ENCODE measurements at places on chromosomes 1 and 21.
A peak's percentile ranks its signal among the peaks of the same experiment; 100 is the strongest.

GRCh38 chr1:199182186-199182843 is 543.5 kb downstream of the PTPRC start:
- no peak for DNase-seq

DNA sequence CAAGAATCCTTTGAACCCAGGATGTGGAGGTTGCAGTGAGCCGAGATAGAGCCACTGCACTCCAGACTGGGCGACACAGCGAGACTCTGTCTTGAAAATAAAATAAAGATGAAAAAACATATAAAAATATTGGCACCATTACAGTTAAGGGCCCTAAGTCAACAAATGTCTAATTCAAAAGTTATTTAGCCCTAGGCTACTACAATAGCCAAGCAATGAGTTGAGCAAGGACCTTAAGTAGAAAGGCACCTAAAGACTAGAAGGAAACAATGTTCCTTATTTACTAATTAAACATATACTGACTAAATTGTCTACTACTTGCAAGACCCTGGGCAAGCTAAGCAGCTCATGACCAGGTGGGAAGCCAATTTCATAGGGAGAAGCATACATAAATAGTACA is 4.1 kb downstream of the PIK3R3 start:
- no peak for DNase-seq

DNA sequence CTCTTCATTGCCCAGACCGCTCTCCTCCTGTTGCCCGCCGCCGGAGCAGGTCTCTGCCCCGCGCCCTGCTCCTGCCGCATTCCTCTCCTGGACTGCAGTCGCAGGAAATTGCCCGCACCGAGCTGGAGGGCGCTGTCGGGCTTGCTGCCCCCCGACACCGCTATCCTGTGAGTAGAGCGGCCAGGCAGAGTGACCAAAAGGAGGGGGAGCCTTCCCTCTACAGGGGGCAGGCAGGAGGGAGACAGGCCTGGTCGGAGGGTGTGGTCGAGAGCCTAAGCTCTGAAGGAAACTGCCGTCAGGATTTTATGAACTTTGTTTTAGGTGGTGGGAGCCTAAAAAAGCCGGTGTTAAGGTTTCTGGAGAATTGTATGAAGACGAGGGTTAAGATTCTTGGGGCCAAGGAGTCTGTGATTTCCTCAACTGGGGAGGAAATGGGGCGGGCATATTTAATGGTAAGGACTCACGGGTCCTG is 517 bp downstream of the LRIG2 start:
- no peak for DNase-seq

- DNase-seq: no peak
Observed at GRCh38 chr1:15797614-15798390, 9.6 kb downstream of the UQCRHL start.

DNA sequence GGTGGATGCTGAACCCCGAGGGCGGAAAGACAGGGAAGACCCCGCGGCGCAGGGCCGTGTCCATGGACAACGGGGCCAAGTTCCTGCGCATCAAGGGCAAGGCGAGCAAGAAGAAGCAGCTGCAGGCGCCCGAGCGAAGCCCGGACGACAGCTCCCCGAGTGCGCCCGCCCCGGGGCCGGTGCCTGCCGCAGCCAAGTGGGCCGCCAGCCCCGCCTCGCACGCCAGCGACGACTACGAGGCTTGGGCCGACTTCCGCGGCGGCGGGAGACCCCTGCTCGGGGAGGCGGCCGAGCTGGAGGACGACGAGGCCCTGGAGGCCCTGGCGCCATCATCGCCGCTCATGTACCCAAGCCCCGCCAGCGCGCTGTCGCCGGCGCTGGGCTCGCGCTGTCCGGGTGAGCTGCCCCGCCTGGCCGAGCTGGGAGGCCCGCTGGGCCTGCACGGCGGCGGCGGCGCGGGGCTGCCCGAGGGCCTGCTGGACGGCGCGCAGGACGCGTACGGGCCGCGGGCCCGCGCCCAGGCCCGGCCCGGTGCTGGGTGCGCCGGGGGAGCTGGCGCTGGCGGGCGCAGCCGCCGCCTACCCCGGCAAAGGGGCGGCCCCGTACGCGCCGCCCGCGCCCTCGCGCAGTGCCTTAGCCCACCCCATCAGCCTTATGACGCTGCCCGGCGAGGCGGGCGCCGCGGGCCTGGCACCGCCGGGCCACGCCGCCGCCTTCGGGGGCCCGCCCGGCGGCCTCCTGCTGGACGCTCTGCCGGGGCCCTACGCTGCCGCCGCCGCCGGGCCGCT is 20.7 kb downstream of the FOXO6 start:
- no peak for DNase-seq

- DNase-seq: no peak
Observed at GRCh38 chr21:43196826-43197225, 28.0 kb downstream of the CRYAA start.

DNA sequence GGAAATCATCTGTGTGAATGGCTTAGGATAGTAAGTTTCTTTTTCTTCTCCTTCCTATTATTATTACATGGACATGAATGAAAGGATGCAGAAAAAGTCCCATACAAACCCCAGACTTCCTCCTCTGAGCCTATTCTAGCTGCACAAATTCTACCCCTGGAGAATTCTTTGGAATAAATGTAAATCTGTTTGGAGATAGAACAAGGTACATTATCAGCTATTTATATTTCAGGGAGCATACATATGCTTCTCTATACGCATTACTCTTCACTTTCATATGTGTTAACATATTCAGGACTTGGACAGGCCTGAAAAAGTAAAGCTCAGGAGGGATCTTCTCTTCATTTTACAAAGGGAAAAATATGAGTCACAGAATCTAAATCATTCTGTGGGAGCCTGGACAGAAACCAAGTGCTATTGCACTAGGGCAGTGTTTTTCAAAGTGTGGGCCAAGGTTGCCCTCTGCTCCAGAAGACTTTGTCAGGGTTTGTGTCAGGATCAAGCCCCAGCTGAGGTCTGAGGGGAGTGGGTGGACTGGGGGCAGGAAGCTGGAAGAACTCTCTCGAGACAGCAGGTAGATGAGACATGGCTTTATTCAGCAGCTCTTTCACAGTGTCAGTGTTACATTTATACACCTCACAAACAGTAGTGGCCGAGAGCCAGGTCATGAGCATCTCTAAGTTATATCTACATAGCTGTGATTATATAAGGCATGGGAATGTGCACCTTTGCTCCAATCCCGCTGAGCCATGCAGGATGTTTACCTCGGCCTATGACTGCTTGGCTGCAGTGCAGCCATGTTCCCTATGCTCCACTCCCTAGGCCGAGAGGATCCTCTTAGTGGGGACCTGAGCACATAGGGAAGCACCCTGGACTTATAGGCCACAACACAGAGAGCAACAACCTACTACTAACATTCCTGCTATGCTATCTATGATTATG is 114.3 kb downstream of the GDAP2 start:
- DNase-seq: no peak

DNA sequence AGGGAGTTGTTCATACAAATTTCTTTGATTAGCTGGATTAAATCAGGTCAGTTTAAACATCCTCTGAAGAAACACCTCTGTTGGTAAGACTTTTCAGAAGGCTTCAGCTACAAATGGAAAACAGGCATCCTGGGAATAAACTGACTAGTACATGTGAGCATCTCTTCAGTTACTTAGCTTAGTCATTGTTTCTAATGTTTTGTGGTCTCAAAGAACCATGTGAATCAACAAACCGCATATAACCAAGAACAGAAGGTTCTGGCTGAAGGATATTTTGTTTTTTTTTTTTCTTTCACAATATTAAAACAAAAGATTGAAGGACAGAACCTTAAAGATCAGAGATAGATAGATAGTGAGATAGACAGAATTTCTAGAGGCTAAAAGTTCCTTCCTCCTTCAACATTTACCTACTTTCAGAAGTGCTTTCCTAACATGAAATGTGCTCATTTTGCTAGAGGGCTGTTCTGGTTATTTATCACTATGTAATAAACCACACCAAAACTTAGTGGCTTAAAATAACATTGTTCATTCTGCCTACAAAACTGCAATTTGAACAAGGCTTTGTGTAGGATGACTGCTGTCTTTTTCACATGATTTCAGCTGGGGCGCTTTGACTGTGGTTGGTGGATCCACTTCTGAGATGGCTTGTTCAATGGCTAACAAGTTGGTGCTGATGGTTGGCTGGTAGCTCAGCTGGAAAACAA is 119.8 kb upstream of the PTGFR start:
- no peak for DNase-seq

- no peak for DNase-seq
Observed at GRCh38 chr21:37531431-37531932, 164.9 kb downstream of the DYRK1A start.

DNA sequence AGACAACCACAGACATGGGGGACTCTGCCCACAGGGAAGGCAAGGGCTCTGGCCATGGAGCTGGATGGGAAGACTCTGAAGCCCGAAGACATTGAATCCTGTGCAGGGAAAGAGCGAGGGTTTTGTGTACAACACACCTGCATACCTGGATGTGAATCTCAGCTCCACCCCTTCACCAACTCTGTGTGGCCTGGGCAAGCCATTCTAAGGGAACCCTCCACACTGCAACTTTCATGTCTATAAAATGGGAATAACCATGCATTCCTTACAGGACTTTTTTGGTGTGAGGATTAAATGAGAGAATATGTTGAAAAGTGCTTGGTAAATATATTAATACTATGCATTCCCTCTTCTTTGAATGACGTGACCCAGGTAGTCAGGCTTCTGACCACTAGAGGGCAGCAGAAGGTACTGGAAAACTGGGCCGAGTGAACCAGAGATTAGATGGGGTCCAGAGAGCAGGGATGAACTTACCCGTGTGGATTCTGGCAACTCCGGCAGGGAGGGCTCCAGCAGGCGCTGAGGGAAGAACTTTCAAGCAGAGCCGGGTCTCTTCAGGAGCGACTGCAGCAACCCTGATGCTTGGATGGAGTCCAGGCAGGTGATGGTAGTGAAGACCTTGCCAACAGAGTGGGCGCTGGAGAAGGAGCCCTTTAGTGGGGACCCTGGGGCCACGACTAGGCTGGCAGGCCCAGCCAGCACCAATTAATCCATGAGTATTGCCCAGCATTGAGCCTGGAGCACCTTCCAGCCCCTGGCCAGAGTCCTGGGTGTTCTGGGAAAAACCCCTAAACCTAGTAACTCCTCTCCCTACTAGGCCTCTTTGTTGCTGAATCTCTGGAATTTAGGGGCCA is 834 bp upstream of the ELF3 start:
- DNase-seq: peak; percentile 98

GRCh38 chr1:205590457-205590768 is 41.4 kb downstream of the ELK4 start:
- DNase-seq: no peak

DNA sequence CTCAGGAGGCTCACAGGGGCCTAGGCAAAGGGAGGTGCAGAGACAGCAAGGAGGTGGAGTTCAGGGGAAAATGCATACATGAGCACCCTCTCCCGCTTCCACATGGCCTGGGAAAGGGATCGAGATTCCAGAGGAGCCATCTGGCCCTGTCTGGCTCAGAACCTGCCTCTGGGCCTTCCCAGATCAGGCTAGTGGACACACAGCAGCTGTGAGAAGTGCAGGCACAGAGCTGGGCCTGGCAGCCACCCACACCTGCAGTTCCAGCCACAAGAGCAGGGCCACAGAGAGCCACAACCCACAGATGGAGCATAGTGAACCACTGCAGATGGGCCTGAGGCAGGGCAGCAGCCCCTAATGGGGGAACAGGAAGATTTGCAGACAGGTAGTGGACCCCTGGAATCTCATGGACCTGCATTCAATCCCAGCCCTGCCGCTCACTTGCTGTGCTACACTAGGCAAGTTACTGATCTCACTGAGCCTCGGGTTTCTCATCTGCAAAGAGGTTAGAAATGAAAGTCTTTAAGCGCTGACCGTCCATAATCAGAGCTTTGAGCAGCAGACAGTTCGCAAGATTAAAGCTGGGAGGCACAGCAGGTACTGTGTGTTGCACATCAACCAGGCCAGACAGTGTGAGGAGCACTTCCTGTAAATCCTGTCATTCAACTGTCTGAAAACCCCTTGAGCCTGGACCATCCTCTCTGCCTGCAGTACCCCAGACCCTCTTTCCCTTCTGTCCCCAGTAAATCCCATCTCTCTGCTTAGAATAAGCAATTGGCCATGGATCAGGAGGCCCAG is 58.0 kb downstream of the MATN1 start:
- DNase-seq: no peak

DNA sequence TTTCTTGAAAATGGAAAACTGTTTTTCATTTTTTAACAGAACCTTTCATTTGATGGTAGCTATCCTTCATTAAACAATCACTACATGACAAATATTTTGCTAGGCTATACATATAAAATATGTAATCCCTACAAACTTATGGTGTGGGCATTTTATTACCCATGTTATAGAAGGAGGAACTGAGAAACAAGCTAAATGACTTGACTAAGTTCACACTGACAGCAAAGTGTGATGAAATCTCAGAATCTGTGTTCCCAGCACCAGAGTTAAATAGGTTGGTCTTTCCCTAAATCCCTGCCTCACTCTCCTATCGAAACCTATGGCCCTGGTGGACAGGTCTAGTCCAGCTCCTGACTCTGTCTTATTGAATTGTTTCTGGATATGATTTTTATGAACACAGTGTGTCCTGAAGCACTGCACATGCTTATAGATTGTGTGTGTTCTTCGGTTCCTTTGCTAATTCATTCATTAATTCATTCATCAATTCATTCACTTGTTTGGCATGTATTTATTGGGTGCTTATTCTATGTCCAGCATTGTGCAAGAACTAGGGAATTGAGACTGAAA is 301.0 kb downstream of the GRIK1 start:
- no peak for DNase-seq

DNA sequence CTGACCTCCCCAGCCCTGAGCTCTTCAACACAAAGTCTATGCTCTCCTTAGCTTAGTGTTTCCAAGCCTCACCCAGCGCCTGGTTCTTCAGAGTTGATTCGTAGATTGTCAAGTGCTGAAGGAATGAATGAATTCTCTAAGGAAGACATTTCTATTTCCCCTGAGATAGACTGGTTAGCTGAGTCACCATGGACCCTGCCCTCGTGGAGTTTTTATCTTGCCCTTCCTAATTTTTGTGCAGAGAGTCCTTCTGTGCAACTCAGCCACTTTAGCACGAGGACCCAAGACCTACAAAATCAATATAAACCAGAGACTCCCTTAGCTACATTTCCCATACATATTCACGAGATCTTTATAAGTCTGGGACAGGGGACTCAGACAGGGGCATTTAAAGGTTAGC is 2.6 kb upstream of the CD244 start:
- no peak for DNase-seq

DNA sequence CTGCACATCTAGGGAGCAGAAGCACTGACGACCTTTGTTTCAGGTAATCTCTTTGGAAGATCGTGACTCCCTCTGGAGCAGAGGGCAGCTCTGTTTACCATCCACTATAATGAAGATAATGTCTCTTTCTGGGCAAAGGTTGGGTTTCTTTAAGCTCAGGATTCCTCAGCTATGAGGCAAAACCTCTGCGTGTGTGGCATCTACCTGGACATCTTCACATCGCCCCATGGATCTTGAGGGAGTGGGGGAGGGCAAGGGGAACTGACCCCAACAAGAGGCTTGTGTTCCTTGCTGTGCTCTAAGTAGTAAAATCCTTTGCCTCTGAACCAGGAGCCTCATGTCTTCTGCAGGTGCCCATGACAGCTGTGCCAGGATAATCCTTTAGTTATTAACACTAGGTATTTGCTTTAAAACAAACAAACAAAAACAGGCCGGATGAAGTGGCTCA is 19.6 kb downstream of the SPATA45 start:
- DNase-seq: peak; percentile 54

- DNase-seq: no peak
Observed at GRCh38 chr1:27572679-27573426, 31.1 kb downstream of the AHDC1 start.
